ENCODE measurements at places on chromosomes 11 and 22.

DNA sequence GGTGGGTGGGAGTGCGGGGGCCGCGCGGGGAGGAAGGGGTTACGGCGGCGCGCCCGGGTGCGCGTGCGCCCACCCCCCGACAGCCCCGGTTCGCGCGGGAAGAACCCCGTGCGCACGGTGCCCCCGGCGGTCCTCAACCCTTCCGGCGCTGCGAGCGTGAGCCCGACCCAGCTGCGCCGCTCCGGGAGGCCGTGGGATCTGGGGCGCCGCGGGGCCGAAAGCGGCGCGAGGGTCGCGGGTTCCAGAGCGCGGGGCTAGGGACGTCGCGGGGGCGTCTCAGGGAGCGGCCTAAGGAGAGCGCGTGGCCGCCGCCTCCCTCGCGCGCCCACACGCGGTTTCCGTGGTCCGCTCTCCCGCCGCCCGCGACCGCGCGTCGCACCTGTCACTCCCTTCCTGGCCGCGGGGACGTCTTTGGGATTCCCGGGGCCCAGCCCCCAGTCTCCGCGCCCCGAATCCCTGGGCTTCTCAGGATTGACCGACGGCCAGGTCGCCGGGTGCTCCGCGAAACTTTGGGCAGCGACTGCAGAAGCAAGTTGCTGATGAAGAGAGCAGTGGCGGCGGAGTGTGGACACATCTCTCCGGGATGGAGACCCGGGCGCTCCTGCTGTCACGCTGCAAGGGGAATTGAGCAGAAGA lies 582 bp downstream of the SREBF2 start:
- DNase-seq, result peak; percentile 72

DNA sequence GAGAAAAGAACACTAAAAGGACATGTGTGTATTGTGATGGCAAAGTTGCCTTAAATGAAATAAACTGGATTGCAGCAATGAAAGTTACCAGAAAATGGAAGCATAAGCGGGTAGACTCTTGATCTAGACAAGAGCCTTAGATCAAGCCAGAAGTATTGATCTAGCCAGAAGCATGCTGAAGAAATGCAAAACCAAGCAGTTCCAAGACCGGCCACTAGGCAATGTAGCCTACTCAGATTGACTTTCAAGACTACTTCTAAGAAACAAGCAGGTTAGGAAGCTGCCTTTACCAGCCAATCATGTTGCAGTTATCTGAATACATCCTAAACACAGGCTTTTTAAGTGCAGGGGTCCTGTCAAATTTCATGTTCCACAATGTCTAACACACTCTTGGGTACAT lies 54.6 kb downstream of the KCNA4 start:
- peak; percentile 88 for DNase-seq

GRCh38 chr11:15629690-15630321 lies 515.1 kb downstream of the INSC start:
- peak; percentile 90 for DNase-seq

DNA sequence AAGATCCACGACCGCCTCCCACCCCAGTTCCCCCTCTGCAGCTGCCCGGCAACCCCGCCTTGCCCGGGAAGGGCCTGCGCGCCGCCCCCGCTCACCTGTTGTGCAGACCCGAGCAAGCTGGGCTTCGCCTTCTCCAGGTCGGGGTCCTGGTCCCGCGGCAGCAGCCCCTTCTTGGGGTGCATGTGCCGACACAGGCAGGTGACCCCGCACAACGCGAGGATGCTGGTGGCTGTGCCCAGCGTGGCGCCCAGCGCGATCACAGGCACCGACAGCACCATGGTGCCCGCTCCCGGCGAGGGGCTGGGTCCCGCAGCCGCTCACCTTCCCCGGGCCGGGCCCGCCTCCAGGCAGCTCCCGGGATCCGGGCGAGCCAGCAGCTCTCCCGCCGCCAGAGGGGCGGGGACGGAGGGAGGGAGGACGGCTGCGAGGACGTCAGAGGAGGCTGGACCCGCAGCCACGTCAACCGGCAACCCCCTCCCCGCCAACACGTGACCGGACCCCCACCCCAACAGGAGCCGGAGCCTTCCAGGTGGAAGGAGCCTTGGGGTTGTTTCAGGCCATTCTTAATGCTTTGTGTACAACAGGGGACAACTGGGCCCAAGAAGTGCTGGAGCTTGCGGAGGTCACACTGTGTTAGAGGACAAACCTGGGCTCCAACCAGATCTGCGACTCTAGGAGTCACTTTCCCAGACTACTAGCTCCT lies at the start of gene SYT13:
SYT13 (minus strand) TSS at position 412 of the 703 bp plus-strand sequence; CDS start at position 278, 134 bp downstream.
- peak; percentile 94 for DNase-seq

DNA sequence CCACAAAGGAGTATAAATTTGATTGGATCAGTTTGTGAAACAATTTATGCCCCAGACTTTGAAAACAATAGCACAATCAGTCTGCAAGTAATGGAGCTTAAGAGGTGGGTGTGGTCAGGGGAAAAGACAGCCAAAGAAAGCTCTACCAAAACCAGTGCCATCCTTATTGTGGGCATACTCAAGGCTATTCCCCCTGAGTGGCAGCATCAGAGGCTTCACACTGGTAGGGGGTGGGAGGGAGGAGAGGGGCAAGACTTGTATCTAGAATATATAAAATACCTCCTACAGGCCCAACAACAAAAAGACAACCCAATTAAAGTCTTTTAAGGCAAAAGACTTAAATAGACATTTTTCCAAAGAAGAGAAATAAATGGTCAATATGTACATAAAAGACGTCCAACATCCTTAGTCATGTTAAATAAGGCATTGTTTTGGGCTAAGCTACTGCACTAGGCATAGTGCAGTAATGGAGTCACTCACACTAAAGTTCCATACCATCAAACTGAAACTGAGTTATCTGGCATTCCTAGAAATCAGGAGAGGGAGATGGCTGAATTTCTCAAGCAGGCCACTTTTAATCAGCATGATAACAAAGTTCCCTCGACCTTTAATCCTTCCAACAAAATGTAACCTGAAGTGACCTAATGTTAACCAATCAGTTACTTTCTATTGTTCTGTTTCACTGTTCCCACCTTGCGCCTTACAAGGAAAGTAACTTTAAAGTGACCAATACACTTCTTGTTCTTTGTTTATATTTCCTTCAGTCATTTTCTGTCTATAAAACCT lies 24.8 kb downstream of the NARS2 start:
- no peak for DNase-seq

DNA sequence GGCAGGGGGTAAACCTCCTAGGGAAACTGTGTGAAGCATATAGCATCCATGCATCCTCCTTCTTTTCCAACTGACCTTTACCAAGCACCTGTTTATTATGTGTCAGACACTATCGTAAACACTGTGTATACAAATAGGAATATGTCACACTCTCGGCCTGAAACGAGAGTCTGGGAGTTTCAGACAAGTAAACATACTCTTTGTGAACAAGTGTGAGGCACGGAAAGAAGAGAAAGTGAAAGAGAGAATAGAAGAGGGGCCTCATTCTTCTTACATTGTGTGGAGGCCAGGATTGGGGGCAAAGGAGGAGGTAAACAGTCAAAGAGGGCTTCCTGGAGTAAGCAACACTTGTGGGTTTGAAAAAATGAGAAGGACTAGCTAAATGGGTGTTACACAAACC lies 16.4 kb downstream of the CSNK2A3 start:
- no peak for DNase-seq

DNA sequence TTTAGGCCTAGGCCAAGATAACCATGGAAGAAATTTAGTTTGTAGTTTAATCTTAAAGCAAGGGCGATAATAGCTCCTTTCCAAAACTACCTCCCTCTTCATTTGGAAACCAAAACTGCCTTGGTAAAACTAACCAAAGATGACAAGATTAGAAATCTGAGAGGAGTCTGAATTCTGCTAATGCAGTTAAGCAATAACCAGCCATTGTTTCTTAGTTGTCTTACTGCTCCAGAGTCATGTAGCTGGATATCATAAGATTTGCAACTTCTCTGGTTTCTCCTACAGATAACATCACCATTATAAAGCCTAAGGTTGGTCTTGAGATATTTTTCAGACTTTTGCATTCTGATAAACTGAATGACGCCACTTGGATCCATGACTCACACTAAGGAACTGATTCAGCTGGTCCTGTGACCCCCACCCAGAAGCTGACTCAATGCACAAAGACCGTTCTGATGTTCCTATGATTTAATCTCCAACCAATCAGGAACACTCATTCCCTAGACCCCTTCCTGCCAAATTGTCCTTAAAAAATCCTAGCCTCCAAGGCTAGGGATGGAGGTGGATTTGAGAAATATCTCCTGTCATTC lies 200.8 kb downstream of the LUZP2 start:
- DNase-seq, result no peak

Data from endodermal cell (in vitro differentiated cells).